ENCODE measurements at places on chromosomes 4 and X.
A peak's percentile ranks its signal among the peaks of the same experiment; 100 is the strongest.

DNA sequence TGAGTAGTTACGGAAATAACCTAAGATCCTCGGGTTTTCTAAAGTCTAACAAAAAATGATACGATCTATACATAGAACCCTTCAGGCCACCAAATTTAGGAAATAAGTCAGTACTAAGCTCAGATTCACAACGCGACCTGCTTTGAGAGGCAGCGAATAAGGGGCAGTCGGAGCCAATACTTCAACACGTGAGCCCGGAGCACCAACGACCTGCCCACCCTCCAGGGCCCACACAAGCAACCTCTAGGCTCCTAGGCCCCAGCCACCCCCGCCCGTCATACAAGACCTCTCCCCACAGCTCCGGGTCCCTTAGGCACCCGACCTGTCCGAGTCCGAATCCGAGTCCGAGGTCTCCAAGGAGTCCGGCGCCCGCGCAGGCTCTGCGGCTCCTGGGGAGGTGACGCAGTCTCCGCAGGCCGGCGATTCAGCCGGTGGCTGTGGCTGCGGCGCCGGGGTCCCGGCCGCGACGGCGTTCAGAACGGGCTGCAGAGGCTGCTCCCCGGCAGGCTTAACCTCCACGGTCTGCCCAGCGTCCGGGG is 580 bp downstream of the NAF1 start:
- DNase-seq, result peak; percentile 37

DNA sequence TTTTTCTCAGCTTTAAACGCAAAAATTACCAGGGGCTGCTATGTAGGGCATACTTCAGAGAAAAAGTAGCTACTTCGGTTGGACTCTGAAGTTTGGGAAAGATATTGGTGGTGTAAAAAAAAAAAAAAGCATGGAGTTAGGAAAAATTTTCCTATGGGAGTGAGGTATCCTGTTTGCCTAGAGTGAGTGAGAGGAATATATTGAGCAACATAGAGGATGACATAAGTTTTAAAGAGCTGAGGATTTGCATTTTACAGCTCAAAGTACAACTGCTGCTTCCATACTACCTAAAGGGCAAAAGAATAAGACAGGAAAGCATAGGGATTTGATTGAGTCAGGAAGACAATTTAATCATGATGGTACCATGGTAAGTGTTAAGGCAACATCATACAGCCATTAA is 7.3 kb downstream of the GPRASP1 start:
- DNase-seq, result no peak

DNA sequence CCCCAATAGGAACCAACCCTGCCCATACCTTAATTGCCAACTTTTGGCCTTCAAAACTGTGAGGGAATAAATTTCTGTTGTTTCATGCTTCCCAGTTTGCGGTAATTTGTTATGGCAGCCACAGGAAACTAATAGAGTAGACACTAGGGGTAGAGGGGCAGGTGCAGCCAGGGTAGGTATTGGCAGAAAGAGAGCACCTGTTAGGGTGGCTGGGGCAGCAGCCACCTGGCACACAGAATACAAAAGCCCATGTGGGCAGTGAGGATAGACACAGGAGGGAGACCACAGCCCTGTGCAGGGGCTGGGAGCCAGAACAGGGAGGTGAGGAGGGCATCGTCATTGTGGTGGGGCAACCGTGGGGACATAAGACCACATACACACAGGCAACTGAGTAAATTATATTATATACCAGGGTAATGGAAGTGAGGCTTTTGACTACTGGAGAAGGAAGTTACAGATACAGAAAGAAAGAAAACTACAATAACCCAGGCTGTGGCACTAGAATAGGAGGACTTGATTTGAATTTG is 28.2 kb downstream of the IRF2 start:
- no peak for DNase-seq

- no peak for DNase-seq
Measured at GRCh38 chr4:101418055-101418454, 70.7 kb upstream of the PPP3CA start.

DNA sequence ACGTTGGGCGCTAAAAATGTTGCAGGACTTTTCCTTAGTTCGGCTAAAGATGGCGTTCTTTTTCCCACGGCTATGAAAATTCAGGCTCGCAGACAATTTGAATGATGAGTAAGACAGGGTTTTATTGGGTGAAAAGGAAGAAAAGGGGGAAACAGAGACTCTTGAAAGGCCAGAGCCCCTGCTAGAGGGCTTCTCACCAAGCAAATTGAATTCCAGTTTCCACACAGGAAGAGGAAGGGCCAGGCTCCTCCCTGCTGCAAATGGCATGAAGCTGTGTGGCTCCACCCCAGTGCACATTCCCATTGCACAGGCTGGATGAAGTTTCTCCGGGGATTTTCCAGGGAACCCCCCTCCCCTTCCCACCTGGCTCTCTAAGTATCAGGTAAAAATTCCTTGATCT is 210.9 kb downstream of the KLHL4 start:
- DNase-seq, result no peak

DNA sequence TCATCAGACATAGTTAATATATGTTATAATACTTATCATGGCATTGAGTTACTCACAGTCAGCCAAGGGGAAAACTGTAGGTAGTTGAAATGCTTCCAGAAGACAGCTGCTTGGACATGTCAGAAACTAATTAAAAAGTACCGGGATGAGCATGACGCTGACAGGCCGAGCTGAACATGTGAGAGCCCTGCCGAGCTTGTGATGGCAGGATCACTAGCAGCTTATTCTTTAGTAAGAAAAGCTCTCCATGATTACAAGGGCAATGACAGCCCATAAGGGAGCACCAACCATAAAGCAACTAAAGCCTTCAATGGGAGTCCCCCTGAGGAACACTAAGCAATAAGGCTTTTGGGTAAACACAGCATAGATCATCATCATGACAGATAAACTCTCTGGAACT is 435.6 kb downstream of the TLL1 start:
- no peak for DNase-seq

DNA sequence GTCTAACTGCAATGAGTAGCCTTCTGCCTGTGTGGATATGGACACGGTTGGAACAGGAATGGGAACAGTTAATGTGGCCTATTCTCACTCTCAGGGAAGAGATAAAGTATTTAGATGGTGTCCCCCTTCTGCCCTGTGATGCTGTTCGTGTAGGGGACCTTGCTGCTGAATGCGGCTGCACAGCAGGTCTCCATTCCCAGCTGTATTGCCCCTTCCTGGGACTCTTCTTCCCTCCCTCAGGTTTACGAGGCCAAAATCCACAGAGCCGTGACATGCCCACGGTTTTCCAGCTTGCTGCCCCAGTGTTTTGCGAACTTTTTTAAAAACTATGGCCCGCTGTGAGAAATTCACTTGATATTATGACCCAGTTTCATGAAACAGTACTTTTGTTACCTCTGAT is 50.3 kb downstream of the SNX25 start:
- no peak for DNase-seq

GRCh38 chr4:3115637-3116270 is 41.3 kb downstream of the HTT start:
- no peak for DNase-seq

DNA sequence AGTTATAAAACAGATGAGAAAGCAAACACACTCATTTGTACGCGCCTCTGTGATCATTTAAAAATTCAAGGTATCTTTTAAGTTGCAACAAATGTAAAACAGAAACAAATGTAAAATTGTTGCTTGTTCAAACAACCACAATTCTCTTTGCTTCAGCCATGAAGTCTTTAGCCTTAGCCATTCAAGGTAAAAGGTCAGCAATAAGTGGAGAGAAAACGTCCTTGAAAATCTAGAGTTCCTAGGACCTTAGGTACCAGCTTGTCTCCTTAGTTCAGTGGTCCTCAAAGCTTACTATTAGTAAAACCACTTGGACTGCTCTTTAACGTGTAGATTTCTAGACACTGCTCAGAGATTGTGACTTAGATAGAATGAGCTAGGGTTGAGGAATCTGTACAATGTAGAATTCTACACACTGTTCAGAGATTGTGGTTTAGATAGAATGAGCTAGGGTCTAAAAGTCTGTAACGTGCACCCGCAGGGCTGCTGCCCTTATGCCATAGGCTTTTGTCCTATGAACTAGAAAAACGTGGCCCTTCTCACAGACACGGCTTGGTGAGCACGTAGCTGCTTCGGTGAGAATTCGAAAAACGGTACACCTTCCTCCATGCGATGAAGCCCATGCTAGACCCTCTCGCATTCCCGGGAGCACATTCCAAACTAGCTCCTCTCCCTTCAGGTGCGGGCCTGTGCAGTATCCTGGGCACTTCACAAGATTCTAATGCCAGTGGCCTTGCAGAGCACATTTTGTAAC is 1.7 kb downstream of the PLAC8 start:
- no peak for DNase-seq

- no peak for DNase-seq
Measured at GRCh38 chr4:105453550-105454205, 20.2 kb downstream of the PPA2 start.
